AG04450 (cell line): ENCODE measurements at places on chromosomes 3 and 15.

- DNase-seq: no peak
These were observed 6.4 kb downstream of the ROBO1 start for GRCh38 chr3:79761441-79761840.

DNA sequence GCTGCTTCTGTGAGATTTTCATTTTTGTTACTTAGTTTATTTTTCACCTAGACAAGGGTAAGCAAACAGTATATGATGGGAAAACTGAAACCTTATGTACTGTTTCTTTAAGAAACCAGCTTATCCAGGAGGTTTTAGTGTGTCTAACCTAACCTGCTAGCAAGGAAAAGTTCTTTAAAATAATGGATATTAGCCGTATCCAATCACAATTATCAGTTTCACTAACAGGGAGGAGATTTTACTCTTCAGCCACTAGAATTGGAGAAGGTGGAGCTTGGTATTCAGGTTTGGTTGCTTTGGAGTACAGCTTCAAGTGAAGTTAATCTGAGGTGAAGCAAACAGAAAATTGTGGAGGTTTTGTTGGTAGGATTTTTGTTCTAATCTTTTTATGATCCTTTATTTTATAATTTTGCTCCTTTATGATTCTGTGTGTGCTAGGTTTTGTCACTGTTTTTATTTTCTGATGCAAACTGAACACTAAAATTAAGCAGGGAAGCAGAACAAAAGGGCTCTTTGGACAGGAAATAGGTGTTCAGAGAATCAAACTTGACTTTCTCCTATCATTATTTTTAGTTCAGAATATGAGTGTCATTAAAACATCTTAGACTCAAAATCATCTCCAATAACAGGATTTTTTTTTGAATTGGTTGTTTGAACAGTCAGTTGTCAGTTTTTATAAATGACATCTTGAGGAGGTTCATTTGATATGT, 13.0 kb downstream of the ZFAND6 start:
- peak; percentile 57 for DNase-seq

- no peak for DNase-seq
These were observed 272.9 kb downstream of the IL5RA start for GRCh38 chr3:2837239-2837638.

DNA sequence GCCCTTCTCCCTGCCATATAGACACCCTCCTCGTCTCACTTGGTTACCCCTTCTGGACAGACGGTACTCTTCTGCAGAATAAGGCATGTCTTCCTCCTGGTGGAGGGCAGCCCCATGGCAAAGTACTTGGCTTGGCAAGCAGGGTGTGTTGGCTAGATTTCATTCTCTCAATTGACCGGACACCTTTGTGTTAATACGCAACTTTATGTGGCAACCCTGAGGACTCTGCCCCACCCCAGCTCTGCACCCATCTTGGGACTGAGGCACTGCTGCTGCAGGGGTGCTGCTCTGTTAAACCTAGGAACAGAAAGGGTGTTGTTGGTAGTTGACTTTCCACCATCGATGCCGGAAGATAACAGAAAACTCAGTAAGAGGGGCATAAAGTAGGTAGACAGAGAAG, 55.2 kb downstream of the PTPRG start:
- no peak for DNase-seq

DNA sequence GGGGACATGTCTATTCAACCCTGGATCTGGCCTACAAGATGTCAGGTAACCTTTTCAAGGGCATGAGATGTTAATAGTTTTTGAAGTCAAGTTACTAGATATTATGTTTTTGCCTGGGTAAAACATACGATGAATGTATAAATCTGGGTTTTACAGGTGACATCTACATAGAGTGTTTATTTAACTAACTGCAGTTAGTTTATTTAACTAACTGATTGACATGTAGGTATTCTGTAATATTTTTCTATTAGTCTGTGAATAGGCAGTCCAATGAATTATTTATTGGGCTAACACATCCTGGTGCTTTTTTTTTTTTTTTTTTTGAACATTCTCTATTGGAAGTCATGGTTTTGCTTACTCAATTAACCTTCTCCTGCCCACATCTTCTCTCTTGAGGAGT, 38.7 kb upstream of the TNIK start:
- no peak for DNase-seq

- DNase-seq: no peak
These were observed 10.8 kb upstream of the MFSD1 start for GRCh38 chr3:158790901-158791589.

DNA sequence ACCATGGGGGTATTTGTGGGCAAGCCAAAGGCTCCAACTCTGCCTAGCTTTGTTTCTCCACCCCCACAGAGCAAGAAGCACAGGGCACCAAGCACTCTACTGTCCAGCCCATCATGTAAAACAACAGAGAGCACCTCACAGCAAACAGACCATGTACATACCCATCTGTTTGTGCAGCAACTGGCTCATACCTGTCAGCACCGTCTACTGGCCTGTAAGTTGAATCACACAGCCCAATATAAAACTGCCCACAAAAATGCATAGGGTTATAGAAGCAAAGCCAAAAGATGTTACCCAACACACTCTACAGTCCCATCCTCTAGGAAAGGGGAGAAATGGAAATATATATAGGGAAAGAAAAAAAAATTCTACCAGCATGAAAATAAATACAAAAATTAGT, 139.7 kb upstream of the CPNE4 start:
- DNase-seq: no peak

GRCh38 chr3:12910356-12911099, 69.2 kb upstream of the RPL32 start:
- DNase-seq: no peak

GRCh38 chr3:52017586-52017985, 21.9 kb upstream of the RPL29 start:
- DNase-seq: no peak

GRCh38 chr3:66390013-66390412, 110.8 kb downstream of the LRIG1 start:
- DNase-seq: no peak

- no peak for DNase-seq
These were observed 389 bp upstream of the CCNB2 start for GRCh38 chr15:59104602-59104911.

DNA sequence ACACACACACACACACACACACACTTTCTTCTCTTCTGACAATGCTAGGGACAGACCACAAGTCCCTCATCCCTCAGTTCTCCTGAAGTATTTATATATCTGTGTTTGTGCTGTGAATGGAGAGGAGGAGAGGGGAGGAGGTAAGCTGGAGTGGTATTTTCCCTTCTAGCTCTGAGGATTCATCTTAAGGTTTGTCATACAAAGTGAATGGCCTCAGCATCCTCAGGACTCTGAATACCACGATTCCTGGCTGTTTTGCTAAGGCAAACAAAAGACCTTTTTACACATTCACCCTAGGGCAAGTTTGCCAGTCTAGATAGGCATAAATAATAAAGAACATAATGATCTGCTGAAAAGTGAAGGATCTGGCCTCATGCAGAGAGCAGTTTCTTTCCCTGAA, 65.7 kb upstream of the CHMP2B start:
- DNase-seq: no peak

DNA sequence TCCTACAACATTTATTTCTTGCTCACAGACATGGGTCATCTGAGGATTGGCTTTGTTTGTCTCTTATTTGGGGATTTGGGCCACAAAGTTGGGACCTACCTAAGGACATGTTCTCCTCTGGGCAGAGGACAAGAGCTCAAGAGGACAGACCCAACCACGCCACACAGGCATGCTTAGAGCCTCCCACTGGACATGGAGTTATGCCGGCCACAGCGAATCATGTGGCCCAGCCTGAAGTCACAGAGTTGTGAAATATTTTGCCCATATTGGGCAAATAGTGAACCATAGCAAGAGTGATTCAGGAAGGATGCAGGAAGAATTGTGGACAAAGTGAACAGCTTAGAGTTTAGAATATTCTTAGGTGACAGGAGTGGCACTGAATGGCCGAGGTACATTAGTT, 9.9 kb downstream of the TRAK1 start:
- DNase-seq: peak; percentile 32

DNA sequence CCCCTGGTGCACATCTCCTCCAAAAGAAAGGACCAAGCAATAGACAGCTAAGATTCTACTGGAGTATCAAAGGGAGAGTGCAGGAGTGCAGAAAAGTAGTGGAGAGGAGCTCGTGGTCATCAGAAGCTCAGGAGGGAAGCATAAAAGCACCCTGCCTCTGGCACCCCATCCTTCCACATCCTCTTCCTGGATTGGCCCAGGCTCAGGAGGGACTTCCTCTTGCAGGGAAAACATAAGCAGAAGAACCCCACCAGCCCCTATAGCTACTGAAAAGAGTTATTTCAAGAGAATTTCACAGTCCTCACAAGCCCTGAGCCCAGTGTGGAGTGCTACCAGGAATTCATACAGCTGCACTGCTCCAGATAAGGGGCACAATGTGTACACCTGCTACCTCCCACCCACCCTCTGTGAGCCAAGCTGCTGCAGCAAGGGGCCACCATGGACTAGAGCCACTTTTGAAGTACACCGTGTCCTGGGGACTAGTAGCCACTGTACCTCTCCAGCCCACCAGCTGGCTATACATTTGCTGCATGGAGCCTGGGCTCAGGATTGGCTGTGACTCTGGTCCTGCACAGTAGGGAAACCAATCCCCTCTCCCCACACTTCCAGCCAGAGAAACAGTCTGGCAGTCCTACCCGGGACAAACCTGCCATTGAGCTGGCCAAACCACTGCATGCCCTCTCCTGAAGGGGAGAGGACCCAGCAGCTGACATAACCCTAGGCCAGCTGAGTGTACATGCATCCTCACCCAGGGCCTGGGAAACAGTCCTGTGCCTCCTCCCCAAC, 43.0 kb downstream of the CD200R1 start:
- DNase-seq: no peak

DNA sequence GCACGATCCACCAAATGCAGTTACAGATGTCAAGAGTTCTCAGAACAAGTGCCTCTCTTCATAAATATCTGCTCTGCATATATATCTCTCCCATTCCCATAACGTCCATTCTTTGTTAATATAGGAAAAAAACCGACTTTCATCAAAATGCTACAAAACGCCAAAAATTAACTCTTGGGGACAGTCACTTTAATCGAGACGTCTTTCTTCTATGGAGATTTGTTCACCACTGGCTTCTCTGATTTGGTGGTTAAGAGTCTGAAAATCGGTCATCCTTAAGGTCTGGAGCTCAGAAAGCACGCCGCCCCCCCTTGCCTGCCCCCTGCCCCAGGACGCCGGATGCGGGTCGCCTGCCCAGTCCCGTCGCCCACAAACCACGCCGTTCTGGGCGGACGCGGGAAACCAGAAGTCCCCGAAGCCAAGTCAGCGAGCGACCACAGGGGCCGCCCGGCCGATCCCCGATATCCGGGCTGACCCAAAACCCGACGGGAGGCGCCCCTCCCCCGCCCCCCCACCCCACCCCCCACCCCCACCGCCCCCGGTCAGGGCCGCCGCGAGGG, 252.7 kb downstream of the TJP1 start:
- no peak for DNase-seq

- DNase-seq: no peak
These were observed 6.4 kb downstream of the CLN6 start for GRCh38 chr15:68223171-68223570.

- no peak for DNase-seq
These were observed 18.2 kb downstream of the KLHL6 start for GRCh38 chr3:183537295-183537730.

DNA sequence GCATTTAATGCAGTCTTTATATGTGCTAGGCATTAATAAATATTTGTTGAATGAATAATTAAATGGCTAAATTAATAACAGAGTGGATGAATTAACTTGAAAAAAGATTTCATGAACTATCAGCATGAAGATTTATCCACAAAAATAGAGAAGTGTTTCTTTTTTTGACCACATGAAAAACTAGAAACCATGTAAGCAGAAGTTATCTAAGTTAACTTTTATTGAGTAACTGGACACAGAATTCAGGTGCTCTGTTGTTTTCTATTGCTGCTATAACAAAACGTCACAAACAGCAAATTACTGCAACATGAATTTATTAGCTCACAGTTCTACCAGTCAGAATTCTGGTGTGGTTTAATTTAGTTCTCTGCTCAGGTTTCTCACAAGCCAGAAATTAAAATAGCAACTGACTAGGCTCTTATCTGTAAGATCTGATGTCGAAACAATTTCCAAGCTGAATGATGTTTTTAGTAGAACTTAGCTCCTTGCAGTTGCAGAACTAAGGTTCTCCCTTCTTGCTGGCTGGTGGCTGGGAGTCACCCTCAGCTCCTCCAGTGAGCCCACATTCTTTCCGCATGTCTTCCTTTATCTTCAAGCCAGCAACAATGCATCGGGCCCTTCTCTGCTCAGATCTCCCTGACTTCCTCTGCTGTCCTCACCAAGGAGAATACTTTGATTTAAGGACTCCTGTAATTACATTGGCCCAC, 810.2 kb upstream of the ALCAM start:
- no peak for DNase-seq

DNA sequence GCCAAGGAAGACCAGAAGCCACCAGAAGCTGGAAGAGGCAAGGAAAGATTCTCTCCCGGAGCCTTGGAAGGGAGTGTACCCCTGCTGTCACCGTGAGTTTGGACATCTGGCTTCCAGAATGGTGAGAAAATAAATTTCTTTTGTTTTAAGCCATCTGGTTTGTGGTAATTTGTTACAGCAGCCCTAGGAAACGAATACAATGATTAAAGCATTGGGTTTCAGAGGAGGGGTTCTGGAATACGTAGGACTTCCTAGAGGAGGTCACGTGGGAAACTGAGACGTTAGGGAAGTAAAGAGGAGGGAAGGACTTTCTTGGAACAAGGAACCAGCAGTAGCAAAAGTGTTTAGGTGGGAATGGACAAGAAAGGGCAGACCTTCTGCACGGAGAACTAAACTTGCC, 377.7 kb downstream of the IL20RB start:
- DNase-seq: no peak

DNA sequence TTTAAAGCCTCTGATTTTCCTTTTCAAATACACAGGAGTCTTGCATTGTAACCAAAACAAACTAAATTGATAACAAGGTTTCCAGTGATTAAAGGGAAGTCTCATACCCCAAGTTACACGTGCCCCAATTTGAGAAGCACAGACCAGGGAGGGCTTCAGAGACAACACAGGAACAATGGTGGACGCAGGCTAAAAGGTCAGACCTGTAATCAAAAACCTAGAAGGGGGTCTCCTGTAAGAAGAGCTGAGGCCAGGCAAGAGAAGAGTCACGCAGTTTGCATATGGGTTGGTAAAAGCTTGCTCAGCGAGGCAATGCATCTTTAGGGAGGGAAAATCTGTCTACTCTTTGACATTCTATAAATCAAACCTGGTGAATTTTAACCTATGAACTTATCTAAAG, 58.6 kb upstream of the MCF2L2 start:
- no peak for DNase-seq

DNA sequence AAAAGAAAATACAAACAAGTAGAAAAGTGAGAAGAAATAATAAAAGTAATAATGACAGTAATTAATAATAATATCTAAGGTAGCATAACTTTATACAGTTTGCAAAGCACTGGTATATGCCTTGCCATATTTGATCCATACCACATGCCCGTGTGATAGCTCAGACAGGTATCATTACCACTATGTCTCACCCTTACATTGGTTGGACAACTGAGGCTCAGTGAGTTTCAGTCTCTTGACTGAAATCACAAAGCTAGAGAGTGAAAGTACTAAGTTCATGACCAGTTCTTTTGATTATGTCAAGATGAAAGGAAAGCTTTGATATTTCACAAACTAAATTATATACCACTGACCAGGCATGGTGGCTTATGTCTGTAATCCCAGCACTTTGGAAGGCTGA, 408.9 kb downstream of the GAP43 start:
- no peak for DNase-seq

- no peak for DNase-seq
These were observed 610.0 kb upstream of the TBL1XR1 start for GRCh38 chr3:177807150-177807875.

GRCh38 chr3:141346007-141346406, 22.3 kb upstream of the ZBTB38 start:
- DNase-seq: no peak

- DNase-seq: no peak
These were observed 42.1 kb downstream of the IQCH start for GRCh38 chr15:67296684-67297083.
